ENCODE measurements at places on chromosomes 6 and 20. TPM values are rescaled to one million over a fixed set of nuclear protein-coding genes. Genes with fewer than 3 reads are reported as not detected.

NMBR gene
- not detected for total RNA-seq

RBM24 gene
- 221 TPM for total RNA-seq

OOEP gene
- not detected for total RNA-seq

HLA-DQA2 gene
- total RNA-seq = 2.8 TPM

TRIM38 gene
- 2.5 TPM for total RNA-seq

C6orf15 gene
- not detected for total RNA-seq

SLC35D3 gene
- total RNA-seq = not detected

KAT14 gene
- total RNA-seq = 9.7 TPM

ATP6V1G2 gene
- total RNA-seq = 2.6 TPM

SLC22A2 gene
- total RNA-seq = not detected

HLA-DQB1 gene
- total RNA-seq = 3.7 TPM

TUBB1 gene
- 0.54 TPM for total RNA-seq

SRPK1 gene
- total RNA-seq = 20.4 TPM

KCNK5 gene
- total RNA-seq = 0.19 TPM

PLA2G7 gene
- 0.46 TPM for total RNA-seq

JPH2 gene
- 182 TPM for total RNA-seq

THEMIS gene
- 0.08 TPM for total RNA-seq

TRIM31 gene
- not detected for total RNA-seq

TFAP2B gene
- not detected for total RNA-seq

LY6G6C gene
- total RNA-seq = not detected

NKAIN4 gene
- not detected for total RNA-seq

PRR18 gene
- total RNA-seq = 0.13 TPM

ACTL10 gene
- 0.46 TPM for total RNA-seq

SMLR1 gene
- total RNA-seq = not detected

COL9A1 gene
- 2.6 TPM for total RNA-seq
